ENCODE measurements at places on chromosomes 12 and 14.
A peak's percentile ranks its signal among the peaks of the same experiment; 100 is the strongest.

- no peak for DNase-seq
These were observed 6.0 kb upstream of the ATP23 start for GRCh38 chr12:57935331-57935730.

DNA sequence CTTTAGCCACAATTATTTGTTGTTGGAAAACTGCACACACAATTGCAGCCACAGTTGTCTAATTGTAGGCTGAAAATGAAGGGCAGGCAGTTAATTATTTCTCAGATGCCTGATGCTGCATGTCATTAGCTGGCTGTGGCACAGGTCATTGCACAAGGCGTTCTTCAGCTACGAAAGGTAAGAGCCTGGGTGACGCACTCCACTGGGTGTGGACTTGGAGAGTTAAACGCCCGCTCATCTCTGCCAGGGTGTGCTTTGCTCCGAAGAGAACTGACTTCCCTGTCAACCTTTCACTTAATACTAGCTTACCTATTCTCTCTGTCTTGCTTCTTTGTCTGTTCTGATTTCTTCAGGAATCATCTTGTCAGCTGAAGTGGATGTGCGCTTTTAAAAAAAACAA lies 91.4 kb upstream of the CPM start:
- DNase-seq, result no peak

DNA sequence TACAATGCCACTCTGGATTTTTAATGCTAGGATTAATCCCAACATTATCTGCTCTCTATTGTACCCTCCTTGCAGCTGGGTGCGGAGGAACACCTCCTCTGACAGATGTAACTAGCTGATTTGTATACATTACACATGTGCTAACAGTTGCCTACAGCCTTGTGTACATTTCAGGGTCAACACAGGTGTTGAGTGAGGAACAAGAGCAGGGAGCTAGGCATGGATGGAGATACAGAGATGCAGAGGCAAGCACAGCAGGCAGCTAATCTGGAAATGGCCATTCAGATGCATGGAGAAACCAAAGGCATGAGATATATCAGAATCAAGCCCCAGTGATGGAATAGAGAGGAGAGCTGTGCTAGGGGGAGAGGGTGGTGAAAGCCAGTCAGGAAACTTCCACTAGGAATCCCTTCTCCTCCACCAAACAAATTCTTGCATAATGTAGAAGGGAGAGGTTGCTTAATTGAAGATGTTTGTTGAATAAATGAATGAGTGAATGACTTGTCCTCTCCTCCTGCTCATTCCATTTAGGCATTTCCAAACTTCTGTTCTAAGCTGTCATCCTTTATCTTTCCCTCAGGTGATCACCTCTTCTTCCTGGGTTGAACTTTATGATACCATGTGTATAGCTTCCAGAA lies 313.2 kb downstream of the ATP23 start:
- no peak for DNase-seq

DNA sequence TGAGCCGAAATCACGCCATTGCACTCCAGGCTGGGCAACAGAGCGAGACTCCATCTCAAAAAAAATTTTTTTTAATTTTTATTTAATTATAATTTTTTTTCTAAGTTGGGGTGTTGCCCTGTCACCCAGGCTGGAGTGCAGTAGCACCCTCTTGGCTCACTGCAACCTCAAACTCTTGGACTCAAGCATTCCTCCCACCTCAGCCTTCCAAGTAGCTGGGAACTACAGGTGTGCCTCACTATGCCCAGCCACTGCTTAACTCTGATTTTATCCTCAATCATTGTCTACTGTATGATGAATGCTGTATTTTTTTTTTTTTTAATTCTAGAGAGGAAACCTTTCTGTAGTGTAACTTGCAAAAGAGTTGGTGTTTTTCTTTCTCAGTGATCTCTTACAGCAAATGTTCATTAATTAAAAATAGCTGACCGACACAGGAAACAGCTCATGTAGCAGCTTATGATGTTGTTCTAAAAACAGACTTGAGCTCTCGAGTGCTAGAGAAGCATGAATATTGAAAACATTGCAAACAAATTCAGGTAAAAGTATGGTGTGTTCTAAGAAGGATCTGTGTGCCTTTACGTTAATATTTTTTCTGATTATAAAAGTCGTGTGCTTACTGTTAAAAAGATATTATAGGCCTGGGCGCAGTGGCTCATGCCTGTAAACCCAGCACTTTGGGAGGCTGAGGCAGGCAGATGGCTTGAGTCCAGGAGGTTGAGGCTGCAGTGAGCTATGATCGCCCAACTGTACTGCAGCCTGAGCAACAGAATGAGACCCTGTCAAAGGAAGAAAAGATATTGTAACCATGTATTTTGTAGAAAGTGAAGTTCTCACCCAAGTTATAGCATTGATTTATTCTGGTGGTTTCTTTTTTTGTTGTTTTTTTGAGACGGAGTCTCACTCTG lies 68.9 kb downstream of the FGD4 start:
- no peak for DNase-seq

DNA sequence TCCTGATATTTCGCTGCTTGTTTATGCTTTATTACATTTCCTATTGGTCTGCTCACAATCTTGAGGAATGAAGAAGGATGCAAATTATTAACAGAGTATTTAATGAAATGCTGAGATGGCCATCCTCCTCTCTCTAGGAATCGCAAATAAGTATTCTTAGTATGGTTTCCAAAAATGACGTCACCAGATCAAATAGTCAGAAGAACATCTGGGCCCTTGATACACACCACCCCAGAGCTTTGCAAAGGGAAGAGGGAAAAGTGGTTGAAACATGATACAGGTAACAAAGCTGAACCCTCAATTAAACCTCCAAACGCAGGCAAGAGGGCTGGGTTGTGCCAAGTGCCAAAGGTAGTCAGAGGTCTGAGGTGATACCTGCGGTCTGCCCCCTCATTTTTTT lies 107.3 kb downstream of the BCL11B start:
- no peak for DNase-seq

DNA sequence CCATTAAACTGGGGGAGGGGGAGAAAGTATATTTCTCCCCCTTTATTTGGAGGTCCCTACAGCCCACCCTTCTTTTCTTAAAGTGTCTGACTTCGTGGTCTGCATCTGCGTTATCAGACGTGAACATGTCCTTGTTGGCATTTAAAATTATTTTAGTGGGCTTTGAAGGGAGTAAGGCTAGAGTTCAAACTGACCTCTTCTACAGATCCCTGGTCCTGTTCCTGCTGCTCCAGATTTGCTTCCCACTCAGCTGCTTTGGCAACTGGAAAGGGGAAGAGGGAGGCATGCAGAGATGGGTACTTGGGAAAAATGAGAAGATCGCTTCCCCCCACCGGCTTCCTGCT lies 611 bp upstream of the SIX6 start:
- no peak for DNase-seq

GRCh38 chr12:3998968-3999792 lies 126.0 kb upstream of the PARP11 start:
- no peak for DNase-seq

GRCh38 chr12:108768591-108769500 lies 37.5 kb upstream of the CORO1C start:
- peak; percentile 41 for DNase-seq

GRCh38 chr12:42730291-42730690 lies 140.7 kb upstream of the PRICKLE1 start:
- DNase-seq, result no peak
